Stimulated activated CD4-positive, alpha-beta T cell treated with anti-CD3 and anti-CD28 coated beads, Interleukin-1b, Interleukin-23, amount 100 ng/mL, for 48 hours (primary cell): ENCODE measurements at places on chromosomes 7 and 10.

GRCh38 chr7:130009848-130010688, 41.1 kb downstream of the ZC3HC1 start:
- peak; percentile 31 for DNase-seq

DNA sequence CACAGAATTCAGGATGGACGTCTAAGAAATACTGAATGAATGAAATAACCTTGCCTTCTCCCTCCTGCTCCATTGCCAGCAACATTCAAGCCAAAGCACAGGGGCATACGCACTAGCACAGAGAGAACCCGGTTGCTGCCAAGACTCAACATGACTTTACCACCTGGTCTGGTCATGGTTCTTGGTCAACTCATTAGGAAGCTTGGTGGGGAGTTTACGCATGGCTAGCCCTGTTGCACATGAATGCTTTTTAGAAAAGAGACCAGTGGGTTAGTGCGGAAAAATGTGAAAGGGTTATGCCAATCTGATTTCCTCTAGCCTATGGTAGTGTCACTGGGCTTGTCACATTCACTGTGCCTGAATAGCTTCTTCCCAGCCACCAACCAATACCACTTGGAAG, 187.6 kb upstream of the NEBL start:
- no peak for DNase-seq

DNA sequence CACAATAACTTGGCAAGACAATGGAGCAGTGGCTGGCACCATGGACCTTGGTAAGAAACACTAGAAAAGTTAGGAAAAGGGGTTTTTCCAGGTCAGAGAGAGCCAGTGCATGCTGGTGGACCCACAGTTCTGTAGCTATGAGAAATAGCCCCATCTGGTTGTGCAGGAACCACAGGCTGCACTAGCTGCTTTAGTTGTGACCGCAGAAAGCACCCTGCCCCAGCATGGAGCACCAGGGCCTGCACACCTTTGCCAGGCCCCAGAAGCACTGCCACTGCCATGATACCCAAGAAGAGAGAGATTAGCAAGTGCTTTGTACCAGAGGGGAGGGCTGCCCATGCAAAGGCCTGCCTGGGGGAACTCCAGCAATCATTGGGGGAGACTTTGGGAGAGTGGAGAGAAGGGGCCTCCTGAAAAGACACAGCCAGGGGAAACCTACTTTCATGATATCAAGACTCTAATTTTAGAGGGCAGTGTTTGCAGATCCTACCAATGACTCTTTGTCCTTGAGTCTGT, 256.1 kb upstream of the C7orf33 start:
- DNase-seq = no peak

GRCh38 chr7:64907641-64908326, 4.7 kb downstream of the ZNF273 start:
- no peak for DNase-seq

DNA sequence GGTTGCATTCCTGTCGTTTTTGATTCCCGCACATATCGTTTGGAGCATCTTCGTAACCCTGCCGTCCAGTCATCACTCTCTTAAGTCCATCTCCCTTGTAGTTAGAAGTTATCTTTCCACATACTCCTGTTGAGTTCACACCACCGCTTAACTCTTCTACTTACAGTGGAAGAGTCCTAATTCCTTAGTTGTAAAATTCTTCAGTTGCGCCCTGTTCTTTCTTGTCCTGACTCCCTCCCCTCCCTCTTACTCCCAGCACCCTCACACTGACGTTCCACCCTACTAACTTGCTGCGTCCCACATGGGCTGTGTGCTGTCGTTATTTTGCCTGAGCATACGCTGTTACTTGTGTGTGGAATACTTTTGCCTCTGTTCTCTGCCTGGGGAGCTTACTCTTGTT, 11.7 kb downstream of the DNAJB6 start:
- DNase-seq = no peak

DNA sequence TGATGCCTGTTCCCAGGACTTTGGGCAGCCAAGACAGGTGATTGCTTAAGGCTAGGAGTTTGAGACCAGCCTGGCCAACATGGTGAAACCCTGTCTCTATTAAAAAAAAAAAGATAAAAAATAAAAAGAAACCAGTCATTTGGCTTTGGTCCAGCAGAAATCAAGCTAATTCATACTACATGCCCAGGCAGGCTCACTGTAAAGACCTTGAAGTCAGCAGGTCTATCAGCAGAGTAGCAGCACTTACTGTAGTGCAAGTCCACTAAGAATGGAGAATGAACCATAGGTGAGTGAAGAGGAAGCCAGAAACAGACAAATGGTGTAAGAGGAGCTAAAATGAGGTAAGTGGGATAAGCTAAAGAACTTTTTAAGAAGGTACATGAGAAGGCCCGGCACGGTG, 24.7 kb downstream of the PSPH start:
- no peak for DNase-seq

GRCh38 chr10:110977662-110978061, 58.3 kb downstream of the SHOC2 start:
- DNase-seq = no peak

DNA sequence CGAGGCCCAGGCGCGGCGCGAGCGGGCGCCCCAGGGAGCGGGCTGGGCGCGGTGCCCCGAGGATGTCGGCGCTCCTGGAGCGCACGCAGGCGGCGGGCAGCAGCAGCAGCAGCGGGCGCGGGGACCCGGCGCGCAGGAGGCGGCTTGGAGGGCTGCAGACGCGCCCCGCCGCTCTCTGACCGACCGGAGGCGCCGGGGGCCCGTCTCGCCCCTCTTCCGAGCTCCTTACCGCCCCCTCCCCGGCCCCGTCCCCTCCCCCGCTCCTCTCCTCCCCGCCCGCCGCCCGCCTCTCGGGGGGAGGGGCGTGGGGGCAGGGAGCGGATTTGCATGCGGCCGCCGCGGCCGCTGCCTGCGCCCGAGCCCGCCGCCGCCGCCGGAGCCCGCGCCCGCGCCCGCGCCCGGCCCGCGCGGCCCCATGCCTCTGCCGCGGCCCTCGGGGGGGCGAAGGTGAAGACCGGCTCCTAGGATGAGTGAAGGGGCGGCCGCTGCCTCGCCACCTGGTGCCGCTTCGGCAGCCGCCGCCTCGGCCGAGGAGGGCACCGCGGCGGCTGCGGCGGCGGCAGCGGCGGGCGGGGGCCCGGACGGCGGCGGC, at the start of gene NRG3:
Gene NRG3 (plus strand): TSS at position 320 of the 592 bp plus-strand sequence.
- DNase-seq = no peak

DNA sequence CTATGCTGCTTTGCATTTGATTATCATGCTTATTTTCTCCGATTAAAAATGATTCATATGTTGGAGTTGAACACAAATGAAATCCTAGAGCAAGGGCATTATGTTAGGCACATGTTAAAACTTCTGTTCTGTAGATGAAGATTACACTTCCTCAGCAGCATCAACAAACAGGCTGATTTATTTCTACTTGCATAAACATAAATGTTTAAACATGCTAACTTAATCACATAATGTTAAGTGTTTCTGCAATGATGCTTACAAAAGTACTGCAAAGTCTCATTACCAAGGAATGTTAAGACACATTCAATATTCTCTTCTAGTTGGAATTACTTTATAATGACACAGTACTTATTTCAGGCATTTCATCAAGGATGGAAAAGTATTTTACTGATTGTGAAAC, 770.8 kb downstream of the ANKRD7 start:
- no peak for DNase-seq
